T-helper 1 cell (primary cell): ENCODE measurements at places on chromosomes 2 and 18.

DNA sequence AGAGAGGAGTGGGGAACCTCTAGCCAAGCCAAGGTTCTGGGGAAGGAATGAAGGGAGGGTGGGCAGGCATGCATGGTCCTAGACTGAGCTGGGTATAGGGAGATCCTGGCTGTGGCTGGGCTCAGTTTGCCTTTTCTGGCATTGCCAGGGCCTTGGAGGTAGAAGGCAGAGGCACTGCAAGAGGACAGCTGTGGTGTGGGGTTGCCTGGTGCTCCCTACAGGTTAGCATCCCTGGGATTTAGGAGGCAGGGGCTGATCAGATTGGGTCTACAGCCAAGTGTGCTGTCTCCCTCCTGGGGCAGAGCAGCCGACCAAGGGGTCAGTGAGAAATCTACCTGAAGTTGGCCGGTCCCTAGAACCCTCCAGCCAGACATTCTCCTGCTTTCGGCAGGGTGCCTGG is 15.9 kb downstream of the ABCG8 start:
- DNase-seq, result no peak

- DNase-seq, result no peak
Observed at GRCh38 chr2:237547841-237548416, 18.4 kb upstream of the PRLH start.

GRCh38 chr2:44126106-44126797 is 42.4 kb upstream of the PPM1B start:
- DNase-seq, result no peak

- DNase-seq, result no peak
Observed at GRCh38 chr2:20626698-20627513, 24.0 kb downstream of the HS1BP3 start.

DNA sequence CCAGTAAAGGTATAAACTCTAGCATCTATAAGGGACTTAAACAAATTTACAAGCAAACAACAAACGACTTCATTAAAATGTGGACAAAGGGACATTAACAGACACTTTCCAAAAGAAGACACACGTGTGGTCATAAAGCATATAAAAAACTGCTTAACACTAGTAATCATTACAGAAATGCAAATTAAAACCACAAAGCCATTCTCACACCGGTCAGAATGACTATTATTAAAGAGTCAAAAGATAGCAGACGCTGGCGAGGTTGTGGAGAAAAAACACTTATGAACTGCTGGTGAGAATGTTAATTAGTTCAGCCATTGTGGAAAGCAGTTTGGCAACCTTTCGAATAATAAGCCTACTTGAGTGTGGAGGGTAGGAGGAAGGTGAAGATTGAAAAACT is 217.1 kb upstream of the DLGAP1 start:
- no peak for DNase-seq

DNA sequence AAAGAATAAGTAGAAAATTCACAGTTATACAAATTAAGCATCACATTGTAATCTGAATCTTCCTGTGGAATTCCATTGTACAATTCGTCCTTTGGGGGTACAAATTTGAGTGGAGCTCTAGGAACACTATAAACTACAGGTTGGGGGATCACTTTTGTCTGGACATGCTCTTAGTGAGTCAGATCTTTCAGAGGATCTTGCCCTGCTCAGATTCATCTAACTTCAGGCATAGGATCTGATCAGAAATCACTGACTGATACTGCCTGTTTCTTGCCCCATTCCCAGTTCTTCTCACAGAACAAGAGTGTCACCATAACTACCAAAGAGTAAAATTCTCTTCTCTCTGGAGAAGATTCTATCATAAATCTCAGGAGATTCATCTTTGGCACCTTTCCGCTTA is 10.7 kb upstream of the VSNL1 start:
- DNase-seq, result no peak
